ENCODE measurements at places on chromosomes 7 and 10.

DNA sequence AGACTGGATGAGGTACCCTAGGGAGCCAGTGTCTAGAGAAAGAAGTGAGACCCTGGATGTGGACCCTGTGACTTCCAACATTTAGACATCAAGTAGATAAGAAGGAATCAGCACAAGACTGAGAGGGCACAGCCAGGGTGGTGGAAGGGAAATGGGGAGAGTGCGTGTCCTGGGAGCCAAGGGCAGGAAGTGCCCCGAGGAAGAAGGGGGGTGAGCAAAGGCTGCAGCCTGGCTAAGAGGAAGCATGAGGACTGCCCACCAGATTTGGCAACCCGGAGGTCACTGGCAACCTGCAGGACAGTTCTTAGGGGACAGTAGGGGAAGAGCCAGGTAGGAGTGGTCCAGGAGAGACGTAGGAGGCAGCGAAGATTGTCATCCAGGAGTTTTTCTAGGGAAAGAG lies 14.8 kb downstream of the COL13A1 start:
- no peak for DNase-seq

DNA sequence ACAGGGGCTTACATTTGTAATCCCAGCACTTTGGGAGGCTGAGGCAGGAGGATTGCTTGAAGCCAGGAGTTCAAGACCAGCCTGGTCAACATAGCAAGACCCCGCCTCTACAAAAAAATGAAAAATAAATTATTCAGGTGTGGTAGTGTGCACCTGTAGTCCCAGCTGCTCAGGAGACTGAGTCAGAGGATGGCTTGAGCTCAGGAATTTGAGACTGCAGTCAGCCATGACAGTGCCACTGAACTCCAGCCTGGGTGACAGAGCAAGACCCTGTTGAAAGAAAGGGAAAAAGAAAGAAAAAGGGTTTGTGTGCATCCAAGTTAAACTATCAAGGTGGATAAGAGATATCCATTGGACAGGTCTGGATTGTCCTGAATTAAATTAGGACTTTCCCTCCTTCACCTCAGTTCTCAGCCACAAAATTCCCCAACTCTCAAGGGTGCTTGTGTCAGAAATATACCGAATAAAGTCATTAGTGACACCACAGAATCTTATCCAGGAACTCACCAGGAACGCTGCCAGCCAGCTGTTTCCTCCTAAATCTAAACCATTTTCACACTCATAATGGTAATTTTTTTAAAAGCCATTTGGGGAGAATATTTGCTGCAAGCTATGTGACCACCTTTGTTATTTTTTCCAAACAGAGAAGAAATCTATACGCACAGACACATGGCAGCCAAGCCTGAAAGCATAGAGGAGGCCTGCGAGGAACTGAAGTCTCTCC lies 12.0 kb downstream of the AFAP1L2 start:
- no peak for DNase-seq

- no peak for DNase-seq
Observed at GRCh38 chr7:6238309-6238925, 34.0 kb downstream of the CYTH3 start.

DNA sequence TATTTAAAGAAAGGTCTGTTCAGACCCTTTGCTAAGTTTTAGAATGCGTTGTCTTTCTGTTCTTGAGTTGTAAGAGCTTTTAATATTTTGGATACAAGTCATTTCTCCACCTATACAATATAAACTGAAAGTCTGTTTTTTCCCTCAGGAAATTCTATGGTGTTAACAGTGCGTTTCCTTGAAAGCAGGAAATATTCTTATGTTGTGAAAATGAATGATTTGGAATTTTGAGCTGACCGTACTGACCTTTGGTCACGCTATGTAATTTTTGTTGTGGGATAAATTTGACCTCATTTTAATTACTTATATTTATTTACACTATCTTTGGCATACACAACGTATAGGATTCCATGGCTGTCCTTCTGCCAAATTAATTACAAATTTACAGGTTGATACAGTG lies 43.5 kb downstream of the PUS7 start:
- no peak for DNase-seq

DNA sequence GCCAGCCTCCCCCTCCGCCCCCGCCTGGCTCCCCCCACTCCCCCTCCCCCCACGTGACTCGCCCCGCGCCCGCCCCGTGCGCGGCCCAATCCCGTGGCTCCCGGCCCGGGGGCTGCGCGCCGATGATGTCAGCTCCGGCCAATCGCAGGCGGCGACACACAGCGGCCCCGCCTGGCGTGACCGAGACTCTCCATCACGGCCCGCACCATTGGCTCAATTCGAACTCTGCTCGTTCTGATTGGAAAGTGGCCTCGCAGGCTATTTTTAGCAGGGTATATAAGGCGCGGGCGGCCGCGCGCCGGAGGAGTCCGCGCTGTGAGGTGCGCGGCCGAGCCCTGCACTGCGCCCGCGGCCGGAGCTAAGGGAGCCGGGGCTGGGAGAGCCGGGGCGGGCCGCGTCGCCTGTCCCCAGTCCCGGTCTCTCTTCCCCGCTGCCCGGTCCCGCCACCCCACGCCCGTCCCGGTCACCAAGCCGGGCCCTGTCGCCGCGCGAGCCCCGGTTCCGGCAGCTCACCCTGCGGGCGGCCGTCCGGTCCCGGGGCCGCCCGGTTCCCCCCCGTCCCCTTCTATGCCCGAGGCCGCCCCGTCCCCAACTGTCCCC lies 342 bp upstream of the KLF6 start:
- DNase-seq: peak; percentile 99

- no peak for DNase-seq
Observed at GRCh38 chr7:703049-703448, 23.4 kb upstream of the DNAAF5 start.

- DNase-seq: peak; percentile 70
Observed at GRCh38 chr10:28317760-28318159, 14.9 kb upstream of the MPP7 start.

DNA sequence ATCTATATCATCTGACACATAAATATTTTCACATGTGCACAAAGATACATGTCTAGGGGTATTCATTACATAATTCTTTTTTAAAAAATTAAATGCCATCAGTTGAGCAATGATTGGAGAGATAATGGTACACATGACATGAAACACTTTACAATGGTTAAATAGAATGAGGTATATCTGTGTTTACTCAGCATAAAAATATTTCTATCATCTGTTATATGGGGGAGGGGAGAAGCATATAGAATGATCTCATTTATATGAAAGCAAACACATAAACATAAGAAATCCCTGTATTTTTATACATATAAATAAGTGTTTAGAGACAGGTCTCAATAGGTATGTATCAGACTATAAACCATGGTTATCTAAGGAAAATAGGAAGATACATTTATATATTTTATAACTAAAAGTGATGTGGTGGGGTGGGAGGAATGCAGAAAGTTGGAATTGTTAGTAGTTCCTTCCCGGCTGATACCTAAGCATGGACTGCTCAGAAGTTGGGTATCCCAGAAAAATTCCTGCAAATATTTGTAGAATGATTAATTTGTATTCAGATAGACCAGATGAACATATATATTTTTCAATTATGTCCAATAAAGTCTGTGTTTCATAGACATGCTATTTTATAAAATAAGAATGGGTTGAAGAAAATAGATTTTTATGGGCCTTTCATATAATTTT lies 75.1 kb downstream of the SHOC2 start:
- peak; percentile 44 for DNase-seq

GRCh38 chr7:3404501-3404900 lies 103.4 kb downstream of the SDK1 start:
- DNase-seq: peak; percentile 20

GRCh38 chr7:148999192-148999591 lies 29.1 kb downstream of the PDIA4 start:
- no peak for DNase-seq

DNA sequence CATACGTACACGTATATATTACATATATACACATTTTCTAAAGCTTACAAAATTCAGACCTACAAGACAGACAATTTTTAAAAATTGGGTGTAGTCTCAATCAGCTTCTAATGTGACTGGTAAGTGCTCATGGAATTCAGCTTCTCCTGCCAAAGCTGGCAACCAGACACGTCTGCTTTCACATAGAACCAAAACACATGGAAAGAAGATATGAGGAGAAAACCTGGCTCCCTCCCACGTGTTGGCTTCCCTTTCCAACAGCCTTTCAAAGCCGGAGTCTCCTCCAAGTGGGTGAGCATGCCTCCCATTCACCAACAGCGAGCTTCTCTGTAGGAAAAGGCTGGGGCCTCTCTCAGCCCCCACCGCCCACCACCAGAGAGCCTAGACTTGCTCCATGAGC lies 33.4 kb downstream of the CDCA7L start:
- DNase-seq: peak; percentile 79

- DNase-seq: no peak
Observed at GRCh38 chr10:100890141-100890672, 22.6 kb upstream of the SLF2 start.

- DNase-seq: peak; percentile 50
Observed at GRCh38 chr10:104054430-104054829, 31.2 kb downstream of the COL17A1 start.

DNA sequence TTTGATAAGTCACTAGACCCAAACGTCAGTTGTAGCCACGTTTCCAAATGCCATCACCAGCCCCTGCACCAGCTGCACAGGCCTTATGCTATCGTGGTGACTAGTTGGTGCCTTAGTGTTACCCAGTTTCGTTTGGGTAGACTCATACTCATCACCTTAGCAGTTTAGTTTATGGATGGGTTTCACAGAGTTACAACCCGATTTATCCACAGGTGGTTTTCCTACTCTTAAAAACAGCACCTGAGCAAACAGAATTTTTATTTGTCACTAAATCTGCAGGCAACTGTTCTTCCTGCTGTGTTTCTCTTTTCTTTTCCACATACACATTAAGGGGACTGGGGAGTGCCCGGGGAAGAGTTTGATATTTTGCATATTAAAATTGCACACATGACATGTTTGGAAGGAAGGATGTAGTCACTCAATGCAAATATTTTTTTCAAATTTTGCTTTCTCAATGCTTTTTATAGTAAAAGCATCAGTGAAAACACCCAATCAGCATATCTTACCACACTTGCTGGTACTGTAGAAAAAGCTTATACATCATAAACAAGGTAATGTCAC lies 41.6 kb downstream of the PDSS1 start:
- no peak for DNase-seq

DNA sequence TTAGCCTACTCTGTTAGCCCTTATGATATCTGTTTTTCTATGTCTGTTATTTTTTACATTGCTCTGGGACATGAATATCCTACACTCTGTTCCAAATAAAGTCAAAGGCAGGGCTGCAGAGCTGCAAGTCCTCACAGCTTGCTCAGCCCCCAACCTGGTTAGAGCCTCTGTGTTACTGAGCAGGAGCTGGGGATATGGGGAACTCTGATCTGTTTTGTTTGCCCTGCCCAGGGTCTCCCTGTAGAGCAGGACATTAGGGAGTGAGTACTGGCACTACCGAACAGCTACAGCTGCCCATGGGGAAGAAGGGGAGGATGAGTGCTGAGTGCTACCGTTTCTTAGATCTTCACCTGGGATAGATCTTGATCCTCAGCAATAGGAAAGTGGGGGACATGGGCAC lies 32.8 kb upstream of the FGL2 start:
- DNase-seq: no peak

GRCh38 chr7:1664711-1665548 lies 5.1 kb upstream of the ELFN1 start:
- peak; percentile 69 for DNase-seq

GRCh38 chr7:85217085-85217484 lies 30.2 kb upstream of the SEMA3D start:
- no peak for DNase-seq

- no peak for DNase-seq
Observed at GRCh38 chr10:114932945-114933344, 5.0 kb upstream of the TRUB1 start.

DNA sequence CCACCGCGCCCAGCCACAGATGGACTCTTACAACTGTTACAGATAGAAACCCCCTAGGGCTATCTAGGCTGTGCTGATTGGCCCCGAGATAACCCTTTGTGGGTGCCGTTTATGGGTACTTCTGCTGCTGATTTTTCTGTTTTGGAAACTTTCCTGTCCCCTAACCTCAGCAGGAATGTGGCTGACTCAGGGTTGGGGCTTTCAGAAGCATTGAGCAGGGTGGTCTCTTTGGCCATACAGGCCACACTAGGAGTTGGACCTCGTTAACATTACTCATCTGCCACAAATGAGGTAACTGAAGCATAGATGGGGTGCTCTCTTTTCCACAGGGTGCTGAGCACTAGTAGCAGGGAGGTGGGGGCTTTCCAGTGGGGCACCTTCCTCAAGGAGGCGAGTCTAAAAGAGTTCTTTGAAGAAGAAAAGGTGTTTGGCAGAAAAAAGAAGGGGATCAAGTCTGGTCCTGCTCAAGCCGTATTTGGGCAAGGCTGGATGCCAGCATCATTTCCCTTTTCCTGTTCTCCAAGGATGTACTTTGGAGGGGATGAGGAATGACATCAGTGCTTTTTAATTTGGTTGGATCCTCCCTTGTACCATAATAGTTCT lies 6.4 kb downstream of the ZSCAN25 start:
- no peak for DNase-seq

- DNase-seq: no peak
Observed at GRCh38 chr10:132320654-132321469, 11.1 kb upstream of the LRRC27 start.

DNA sequence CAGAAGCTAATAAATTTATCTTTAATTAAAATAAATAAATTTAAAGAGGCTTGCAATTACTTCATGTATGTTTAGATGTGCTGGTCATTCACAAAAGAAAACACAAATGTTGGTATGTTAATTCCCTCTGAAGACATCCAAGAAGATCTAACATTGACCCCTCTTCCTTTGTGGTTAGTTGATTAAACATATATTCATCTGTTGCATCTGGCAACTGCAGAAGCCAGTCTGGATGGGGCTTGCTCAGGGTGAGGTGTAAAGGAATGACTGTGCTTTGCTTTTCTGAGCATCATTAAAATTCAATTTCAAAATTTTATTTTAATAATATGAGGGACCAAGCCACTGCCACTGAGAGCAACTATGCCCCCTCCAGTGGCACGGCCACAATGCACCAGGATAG lies 36.4 kb upstream of the FERD3L start:
- no peak for DNase-seq

DNA sequence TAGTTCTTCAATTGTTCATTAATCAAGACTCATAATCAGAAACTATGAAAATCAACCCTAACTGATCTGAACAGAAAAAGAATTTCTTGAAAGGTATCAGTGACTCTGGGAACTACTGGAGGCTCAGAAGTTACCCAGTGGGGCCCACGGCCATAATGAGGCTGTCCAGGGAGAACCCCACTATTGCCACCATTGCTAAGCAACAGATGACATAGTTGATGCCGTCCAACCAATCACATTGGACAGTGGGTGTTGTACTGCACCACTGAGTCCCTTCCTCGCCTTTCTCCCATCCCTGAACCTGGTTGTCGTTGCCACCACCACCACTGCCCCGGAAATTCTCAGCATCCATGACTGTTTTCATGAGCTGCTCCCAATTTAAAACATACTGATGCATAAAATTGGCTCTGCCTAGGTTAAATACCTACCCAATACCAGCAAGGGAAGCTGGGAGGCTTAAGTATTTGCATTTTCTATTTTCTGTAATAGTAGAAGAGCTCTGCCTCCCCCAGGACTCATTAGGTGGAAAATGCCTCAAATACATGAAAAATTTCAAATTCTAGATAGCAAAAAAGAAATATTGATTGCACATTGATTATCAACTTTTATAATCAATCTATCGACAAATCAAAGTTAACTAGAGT lies 26.7 kb upstream of the USP6NL start:
- no peak for DNase-seq

Data from fibroblast of skin of scalp (primary cell).